ENCODE measurements at places on chromosomes 13 and 19.
A peak's percentile ranks its signal among the peaks of the same experiment; 100 is the strongest.

DNA sequence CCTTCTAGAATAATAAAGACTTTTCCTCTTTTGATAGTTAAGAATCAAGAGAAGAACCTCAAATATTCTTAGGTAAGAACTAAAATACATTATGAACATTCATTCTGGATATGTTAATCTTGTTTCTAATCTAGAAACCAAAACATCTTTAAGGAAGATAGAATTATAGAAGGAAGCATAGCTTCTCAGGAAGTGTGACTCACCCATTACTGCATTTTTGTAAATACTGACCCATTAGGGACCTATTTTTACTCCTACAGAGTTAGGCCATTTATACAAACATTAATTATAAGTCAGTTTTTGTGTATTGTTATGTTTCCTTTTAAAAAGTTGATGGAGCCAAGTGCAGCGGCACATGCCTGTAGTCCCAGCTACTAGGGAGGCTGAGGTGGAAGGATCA lies 147.1 kb downstream of the NUFIP1 start:
- no peak for DNase-seq

DNA sequence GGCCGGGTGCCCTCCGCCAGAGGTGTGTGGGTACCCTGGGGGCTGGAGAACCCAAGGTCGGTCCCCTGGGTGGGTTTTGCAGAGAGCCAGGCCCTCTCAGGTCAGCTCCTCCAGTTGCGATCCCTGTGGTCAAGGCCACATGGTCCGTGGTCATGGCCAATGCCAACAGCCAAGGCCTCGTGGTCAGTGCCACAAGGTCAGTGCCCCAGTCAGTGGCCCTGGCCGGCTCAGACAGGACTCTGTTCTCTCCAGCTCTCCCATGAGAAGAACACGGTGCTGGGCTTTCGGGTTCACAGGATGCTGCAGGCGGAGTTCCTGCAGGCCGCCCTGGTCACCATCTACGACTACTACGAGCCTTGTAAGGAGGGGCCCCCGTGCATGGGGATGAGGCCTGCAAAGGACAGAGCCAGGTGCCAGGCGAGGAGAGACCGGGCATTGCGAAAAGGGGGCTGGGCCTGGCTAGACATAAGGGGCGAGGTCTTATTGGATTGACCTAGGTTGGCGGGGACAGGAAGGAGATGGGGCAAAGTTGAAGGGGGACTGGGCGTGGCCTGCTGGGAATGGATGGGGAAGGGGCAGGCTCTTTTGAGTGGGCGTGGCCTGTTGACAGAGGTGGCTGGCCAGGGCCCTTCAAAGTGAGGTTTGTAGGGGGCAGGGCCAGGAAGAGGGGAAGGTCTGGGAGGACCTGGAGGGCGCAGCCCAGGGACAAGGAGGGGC lies 15.2 kb upstream of the SHFL start:
- no peak for DNase-seq

GRCh38 chr13:109387471-109387870 lies 398.9 kb downstream of the IRS2 start:
- DNase-seq = no peak

GRCh38 chr19:39307046-39307821 lies 11.0 kb downstream of the IFNL1 start:
- no peak for DNase-seq

- DNase-seq = no peak
These were observed 117.9 kb upstream of the GPR12 start for GRCh38 chr13:26878438-26878837.

- DNase-seq = no peak
These were observed 3.6 kb downstream of the HTR2A start for GRCh38 chr13:46893221-46893740.

DNA sequence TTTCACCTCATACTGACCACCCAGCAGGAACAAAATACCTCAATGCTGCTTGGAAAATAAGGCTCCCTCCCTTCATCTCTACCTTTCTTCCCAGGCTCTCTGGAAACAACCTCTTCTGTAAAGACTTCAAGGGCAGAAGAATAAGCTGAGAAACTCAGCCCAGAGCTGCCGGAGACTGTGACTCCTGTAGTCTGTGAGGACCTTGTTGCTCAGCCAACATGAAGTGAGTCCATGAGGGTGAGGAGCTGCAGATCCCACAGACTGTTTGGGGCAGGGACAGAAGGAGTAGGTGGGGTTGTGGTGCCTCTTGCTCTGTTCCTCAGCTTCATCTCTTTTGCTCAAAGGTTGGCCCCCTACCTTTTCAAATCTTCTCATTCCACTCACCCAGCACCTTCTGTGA lies 7.8 kb downstream of the LILRA5 start:
- DNase-seq = no peak

DNA sequence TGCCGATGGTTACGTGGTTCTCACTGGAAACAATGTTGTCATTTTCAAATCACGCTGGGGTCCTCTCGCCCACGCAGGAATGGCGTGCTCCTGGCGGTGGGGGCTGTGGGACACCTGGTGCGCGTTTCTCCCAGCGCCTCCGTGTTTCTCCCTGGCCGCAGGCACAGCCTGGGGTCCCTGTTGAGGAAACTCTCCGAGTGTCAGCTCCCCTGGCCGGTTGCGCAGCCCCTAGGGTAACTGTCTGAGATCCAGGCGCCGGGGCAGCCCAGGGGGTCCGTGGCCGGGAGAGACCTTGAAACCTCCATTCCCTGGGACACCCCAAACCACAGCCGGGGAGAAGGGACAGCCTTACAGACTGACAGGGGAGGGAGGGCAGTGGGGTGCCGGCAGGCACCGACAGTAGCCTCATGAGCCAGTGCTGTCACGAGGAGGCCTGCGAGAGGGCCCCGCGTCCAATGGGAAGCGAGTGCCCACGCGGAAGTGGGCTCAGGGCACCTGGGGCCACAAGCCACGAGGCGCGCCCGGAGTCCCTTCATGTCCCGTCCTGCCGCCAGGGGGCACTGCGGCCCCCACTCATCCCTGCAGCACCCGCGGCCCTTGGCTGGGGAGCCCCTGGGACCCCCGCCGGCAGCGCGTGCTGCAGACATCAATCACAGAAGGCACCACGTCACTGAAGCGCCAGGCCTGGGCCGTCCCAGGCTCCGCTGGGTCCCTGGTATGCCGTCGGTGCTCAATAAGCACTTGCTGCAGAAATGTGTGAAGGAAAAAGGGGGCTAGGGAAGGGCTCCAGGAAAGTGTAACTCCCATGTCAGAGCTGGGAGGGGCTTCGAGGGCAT lies 9.5 kb downstream of the ADAMTSL5 start:
- DNase-seq = peak; percentile 83

DNA sequence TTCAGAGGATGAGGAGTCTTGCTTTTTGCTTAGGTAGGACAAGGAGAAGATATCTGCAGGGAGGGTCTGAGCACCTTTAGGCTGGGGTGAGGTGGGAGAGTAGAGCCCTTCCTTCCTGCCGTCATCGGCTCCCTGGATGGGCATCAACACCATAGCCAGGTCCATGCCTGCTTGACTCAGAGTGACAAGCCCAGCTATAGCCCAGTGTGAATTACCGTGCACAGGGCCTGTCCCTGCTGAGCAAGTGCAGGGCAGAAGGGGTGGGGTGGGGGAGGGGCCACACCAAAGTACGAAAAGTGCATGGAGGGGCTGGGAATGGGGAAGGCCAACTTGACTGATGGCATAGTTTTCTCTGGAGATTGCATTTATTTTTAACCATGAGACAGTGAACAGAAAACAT lies 30.3 kb upstream of the RNF113B start:
- no peak for DNase-seq

GRCh38 chr13:98506728-98507230 lies 70.1 kb downstream of the STK24 start:
- DNase-seq = no peak

GRCh38 chr13:77033717-77034302 lies 6.9 kb upstream of the FBXL3 start:
- DNase-seq = no peak

GRCh38 chr13:24922387-24922744 lies 158.4 kb downstream of the RNF17 start:
- no peak for DNase-seq

- no peak for DNase-seq
These were observed 27.6 kb downstream of the SCEL start for GRCh38 chr13:77563111-77563510.

DNA sequence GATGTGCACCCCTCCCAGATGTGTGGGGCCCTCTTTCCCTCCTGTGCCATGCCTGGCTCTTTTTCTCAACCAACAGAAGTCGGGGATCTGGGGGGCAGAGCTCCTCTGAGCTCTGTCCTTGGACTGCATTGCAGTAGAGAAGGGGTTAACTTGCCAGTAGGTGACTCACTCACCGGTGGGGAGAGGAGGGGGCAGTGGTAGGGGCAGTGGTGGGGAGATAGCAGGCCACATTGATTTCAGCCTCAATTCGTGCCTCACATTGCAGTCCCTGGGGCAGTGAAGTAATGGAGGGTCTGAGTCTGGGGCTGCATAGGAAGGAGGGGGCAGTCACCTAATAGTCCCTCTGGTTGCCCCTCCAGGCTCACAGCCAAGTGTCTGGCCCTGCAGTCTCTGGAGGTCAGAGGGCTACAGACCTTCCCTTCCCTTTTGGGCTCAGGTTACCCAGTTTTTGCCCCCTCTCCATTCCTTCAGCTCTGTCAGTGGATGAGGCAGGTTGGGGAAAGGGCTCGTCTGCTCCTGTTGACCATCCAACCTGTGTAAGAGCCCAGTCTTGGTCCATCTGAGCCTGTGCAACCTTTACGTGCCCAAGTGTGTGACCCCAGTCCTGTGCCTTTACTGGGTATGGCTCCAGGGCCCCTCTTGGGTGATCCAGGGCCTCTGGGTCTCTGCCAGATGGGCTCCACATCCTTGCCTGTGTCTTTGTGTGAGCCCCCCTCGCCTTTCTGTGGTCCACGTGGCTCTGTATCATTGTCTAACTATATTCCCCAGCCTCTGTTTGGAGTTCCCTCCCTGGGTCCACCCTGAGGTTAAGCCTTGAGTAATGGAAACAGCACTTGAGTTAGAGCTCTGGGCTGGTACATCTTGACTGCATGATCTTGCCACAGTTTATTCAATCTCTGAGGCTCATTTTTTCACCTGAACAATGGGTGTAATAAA lies 13.0 kb downstream of the CIC start:
- DNase-seq = no peak

- no peak for DNase-seq
These were observed 232.2 kb downstream of the DACH1 start for GRCh38 chr13:71634602-71635443.

GRCh38 chr19:48842789-48843162 lies 6.5 kb upstream of the HSD17B14 start:
- peak; percentile 61 for DNase-seq

GRCh38 chr13:20812890-20813289 lies 39.1 kb upstream of the EEF1AKMT1 start:
- DNase-seq = no peak

DNA sequence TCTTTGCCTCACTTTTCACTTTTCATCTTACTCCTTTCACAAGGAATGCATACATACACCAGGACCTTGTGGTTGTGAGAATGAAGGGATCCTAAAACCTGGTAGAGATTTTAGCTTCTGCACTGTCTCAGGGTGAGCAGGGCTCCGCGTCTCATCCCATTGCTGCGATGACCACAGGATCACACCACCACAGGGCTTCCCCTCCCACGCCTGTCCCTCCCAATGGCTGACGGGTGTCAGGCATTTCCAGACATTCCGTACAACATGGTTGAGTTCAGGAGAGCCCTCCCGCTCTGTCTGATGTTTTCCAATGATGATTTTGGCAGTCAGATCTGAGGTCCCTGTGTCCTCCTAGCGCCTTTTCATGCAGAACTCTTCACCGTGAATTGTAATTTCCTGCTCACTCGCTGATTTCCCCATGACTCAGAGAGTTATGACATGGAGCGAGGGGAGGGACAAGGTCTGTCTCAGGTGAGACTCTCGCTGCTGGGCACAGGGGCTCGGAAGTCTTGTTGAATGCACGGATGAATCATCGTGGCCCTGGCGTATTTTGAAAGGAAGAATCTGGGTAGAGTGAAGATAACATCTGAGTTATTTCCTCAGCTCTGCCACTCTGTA lies 102.8 kb downstream of the TEX29 start:
- no peak for DNase-seq

DNA sequence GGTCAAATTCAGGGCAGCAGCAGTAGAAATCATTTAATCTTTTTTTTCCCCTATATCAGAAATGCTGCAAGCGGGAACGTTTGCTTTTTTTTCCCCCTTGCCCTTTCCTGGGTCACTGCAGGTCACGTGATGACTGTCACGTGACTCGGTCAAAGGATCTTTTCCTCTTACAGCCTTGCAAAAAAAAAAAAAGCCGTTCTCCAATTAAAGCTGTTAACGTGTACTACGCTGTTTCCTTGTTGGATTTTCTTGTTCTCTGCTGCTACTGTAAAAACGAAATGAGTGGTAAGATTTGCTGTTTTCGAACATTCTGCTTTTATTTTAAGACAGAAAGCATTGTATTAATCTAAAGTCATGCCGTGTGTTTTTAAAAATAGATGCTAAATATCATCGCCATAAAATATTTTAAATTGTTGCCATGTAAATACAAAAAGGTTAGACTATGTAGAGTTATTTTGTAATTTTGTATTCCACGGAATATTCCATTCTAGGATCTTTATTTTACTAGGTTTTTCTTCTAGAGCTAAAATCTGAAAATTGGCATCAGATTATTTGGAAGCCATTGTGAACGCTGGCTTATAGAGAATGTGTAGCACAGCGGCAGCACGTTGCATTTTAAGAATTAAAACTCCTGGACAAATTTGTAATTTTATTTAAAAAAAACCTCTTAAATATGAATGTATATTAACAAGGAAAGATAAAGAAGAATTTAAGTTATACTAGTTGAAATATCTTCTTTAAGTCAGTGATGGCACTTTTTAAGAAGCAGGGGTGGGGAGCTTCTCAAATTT lies 109.8 kb upstream of the MLNR start:
- DNase-seq = peak; percentile 83

DNA sequence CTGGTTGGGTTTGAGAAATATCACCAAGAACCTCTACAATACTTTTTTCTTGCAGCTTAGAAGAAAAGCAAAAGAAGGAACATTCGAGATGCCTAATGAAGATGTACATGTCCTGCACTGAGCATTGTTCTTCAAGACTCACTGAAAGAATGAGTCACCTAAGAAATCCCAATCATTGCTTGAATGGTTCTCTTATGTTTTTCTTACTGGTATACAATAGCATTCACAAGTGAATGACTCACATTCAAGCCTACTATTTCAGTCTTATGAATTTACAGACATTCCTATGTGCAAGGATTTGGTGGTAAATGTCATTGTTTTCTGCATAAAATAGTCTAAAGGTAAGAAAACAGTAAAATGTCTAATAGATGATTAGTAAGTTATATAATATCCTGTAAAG lies 594.6 kb downstream of the PCDH9 start:
- no peak for DNase-seq

Measured in stimulated activated CD4-positive, alpha-beta T cell treated with anti-CD3 and anti-CD28 coated beads, Interleukin-15, amount 100 ng/mL, for 24 hours (primary cell).